ENCODE measurements at places on chromosomes 6 and 20.

DNA sequence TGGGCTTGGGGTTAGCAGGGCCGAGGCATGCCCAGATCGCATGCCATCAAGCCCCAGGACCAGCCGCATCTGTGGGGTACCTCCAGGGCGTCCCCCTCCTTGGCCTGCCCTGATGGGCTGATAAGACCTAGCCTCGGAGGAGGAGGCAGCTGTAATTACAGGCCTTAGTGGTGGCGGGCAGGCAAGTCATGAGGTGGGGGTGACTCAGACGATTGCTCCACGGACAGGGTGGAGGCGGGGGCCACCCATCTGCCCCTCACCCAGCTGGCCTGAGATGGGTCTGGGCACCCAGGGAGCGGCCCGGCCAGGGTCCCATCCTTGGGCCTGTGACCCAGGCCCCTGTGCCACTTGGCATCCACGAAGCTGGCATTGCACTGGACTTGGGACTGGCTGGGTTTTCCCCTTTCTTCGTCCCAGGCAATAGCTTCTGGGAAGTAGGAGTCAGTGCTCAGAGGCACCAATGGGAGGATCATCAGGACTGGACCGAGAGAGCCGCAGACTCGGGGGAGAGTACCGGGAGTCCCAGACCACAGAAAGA, 57.5 kb downstream of the CEBPB start:
- DNase-seq = no peak

DNA sequence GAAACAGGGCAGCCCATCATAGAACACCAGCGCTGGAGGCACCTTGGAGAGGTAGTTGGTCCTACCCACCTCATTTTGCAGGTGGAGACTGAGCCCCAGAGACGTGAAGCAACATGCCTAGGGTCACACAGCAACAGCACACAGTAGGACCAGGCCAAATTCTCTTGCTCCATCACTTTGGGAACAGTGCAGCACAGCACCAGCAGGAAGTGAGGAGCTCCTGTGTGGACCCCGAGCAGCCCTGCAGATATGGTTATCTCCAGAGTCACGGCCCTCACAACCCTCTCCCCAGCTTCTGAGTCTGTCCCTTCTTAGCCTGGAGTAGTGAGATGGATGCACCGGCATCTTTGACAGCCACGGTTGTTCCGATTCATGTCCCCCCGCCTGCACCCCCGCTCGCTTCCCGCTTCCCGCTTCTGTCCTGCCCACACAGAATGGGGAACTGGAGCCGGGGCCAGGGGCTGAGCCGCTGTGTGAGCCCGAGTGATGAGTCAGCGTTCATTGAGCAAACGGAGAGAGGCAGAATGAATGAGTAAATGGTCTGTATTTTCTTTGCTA, 72.6 kb upstream of the DUSP22 start:
- DNase-seq = no peak

GRCh38 chr6:116016846-116017545, 43.7 kb downstream of the FRK start:
- DNase-seq = no peak

GRCh38 chr6:95127261-95127660, 450.1 kb upstream of the MANEA start:
- DNase-seq = no peak

- DNase-seq = no peak
Measured at GRCh38 chr20:46277602-46278001, 30.7 kb downstream of the CDH22 start.

DNA sequence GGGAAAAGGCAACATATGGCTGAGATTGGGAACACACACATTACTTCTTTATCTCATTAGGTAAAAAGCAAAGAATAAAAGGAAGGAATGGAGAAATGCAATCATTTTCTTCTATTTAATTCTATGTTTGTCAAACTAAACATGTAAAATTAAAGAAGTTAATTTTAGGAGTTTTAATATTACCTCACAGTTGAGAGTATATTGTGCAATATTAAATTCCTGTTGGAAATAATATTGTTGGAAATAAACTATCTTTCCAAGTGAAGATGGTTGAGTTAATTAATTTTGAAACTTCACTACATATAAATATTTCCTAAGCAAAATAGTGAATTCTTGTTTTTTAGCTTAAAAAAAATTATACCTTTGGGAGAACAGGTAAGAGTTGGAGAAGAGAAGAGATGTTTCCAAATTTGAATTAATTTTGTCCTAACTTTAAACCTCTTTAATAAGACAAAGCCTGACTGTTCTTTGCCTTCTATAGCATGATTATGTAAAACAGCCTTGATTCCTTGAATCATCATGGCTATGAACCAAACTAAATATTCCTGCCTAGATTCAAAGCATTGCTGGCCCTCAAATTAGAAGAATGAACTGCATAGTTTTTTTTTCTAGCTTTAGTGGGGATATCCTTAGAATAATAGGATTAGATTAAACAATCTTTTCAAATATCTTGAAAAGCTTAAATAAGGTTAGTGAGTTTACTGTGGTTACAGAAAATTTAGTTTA, 1349.1 kb upstream of the ADGRB3 start:
- DNase-seq = no peak

DNA sequence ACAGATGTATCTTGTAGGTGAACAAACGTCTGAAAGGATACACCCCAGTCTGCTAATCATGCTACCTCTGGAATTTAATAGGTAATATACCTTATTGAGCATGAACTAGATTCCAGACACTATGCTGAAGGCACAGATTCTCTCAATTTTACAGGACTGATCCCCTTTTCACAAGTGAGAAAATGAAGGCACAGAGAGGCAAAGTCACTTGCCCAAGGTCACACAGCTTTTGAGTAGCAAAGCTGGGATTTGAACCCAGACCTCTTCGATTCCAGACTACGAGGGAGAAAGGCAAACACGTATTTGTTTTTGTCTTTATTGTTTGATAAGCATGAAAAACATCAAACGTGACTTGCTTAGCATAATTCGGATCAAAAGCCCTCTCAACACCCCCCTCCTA, 34.4 kb upstream of the PMEPA1 start:
- no peak for DNase-seq

DNA sequence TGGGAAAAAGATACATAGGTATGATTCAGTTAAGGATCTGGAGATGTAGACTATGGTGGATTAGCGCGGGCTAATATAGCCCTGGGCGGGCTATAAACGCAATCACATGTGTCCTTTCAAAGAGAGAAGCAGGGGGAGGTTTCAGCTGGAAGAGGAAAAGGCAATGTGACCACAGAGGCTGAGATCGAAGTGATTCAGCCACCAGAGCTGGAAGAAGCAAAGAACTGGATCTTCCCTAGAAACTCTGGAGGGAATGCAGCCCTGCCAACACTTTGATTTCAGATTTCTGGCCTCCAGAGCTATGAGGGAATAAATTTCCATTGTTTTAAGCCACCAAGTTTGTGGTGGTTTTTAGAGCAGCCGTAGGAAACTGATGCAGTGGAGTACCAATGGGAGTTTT, 81.5 kb upstream of the NHSL1 start:
- DNase-seq = no peak

DNA sequence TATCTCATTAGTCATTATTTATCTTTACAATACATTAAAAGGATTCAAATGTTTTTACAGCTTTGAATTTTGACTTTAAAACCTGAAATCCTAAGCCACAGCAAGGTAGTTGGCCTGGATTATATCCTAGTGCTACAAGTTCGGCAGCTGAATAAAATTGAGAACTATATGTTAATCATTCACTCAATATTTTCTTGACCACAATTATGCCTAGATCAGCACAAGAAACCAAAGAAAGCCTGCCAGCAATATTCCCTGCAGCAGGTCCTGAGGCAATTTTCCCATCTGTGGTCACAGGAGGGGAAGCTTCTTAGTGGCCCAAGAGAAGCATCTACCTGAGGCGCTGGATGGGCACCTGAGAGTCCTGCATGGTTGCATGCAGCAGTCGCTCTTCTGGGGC, 183.5 kb downstream of the GMDS start:
- DNase-seq = no peak

GRCh38 chr6:52020945-52021570, 66.4 kb downstream of the PKHD1 start:
- DNase-seq = no peak

DNA sequence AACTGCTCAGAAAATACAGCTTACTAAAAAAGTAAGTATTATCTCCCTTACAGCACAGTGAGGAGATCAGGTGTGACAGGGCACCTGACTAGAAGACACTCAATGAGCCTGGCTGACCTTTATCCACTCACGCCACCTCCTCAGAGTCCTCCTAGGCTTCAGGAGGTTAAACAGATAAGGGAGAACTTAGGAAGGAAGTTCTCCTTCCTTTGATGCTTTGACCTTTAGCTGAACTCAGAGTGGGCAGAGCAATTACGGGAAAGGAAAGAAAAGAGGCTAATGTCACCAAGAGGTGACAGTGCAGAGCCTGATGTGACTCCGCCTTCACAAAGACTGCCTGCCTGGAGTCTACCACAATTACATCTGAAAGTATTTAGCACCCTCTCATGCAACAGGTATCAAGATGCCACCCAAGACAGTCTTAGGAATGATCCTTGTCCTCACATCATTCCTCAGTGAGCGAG, 36.7 kb downstream of the MAN1A1 start:
- DNase-seq = no peak

DNA sequence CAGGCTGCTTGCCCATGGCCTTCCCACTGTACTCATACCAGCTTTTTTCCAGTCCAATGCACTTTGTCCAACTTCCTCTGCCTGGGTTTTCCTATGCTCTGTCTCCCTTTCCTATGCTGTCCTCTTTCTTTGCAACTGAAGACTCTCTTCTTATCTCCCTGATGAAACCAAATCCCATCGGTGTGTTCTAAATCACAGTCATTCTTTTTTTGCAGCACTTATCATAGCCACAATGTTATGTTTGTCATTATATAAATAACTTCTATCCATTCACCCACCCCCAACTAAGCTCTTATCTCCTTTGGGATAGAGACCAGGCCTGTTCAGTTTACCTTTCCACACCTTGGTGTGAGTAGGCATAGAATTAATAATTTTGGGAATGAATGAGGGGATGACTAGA, 121.0 kb downstream of the GPX5 start:
- DNase-seq = no peak
